ENCODE measurements at places on chromosomes 5 and 9. TPM values are rescaled to one million over a fixed set of nuclear protein-coding genes. Genes with fewer than 3 reads are reported as not detected.

PDGFRB gene
- 65.5 TPM for total RNA-seq

PLCXD3 gene
- 2.6 TPM for total RNA-seq

RXFP3 gene
- not detected for total RNA-seq

HEMGN gene
- total RNA-seq = not detected

SLC4A9 gene
- not detected for total RNA-seq

BTNL8 gene
- 2.2 TPM for total RNA-seq

BSPRY gene
- total RNA-seq = 16.0 TPM

LMBRD2 gene
- total RNA-seq = 122 TPM

SIT1 gene
- not detected for total RNA-seq

ELAVL2 gene
- not detected for total RNA-seq

ANKRD33B gene
- 3.7 TPM for total RNA-seq

SLC6A18 gene
- total RNA-seq = not detected

PCDH1 gene
- 52.0 TPM for total RNA-seq

GPR150 gene
- total RNA-seq = 0.89 TPM

SYNPO gene
- total RNA-seq = 8.2 TPM

CEL gene
- total RNA-seq = not detected

CDX1 gene
- not detected for total RNA-seq

HTR1A gene
- not detected for total RNA-seq

ANXA2R gene
- 1.2 TPM for total RNA-seq

ADGRD2 gene
- total RNA-seq = not detected

IFNA13 gene
- total RNA-seq = not detected

PCDHB7 gene
- total RNA-seq = not detected

HRH2 gene
- 5.0 TPM for total RNA-seq

CDC25C gene
- total RNA-seq = 4.1 TPM

EHMT1 gene
- 77.3 TPM for total RNA-seq

CCIN gene
- total RNA-seq = not detected

OBP2B gene
- total RNA-seq = not detected

SPATA31C1 gene
- not detected for total RNA-seq

BHMT2 gene
- 6.4 TPM for total RNA-seq

CIZ1 gene
- total RNA-seq = 83.4 TPM

DNAJC25 gene
- total RNA-seq = 6.8 TPM

GRM6 gene
- total RNA-seq = not detected

FOXD4L4 gene
- total RNA-seq = not detected

F12 gene
- not detected for total RNA-seq

CDKN2A gene
- total RNA-seq = 0.73 TPM

SLC6A19 gene
- not detected for total RNA-seq

CCDC192 gene
- not detected for total RNA-seq

FRMPD1 gene
- total RNA-seq = 0.18 TPM

PTGES gene
- total RNA-seq = 3.6 TPM

PRRT1B gene
- total RNA-seq = 10.9 TPM

SLC38A9 gene
- 61.0 TPM for total RNA-seq

PAEP gene
- total RNA-seq = not detected

OR1J2 gene
- total RNA-seq = 6.4 TPM

REEP2 gene
- not detected for total RNA-seq

FAM174A gene
- 0.89 TPM for total RNA-seq

SV2C gene
- 1.8 TPM for total RNA-seq

PCDHGB1 gene
- 1.2 TPM for total RNA-seq

TAF11L5 gene
- not detected for total RNA-seq

DAB2 gene
- total RNA-seq = 4.9 TPM

CRHBP gene
- total RNA-seq = not detected

CLTA gene
- total RNA-seq = 25.1 TPM

PCDHB3 gene
- total RNA-seq = not detected

SLC34A1 gene
- total RNA-seq = not detected

FGFR4 gene
- 16.8 TPM for total RNA-seq

NR2F1 gene
- 115 TPM for total RNA-seq

Data from stomach (tissue), 19 donors.